ENCODE measurements at places on chromosomes 2 and 18.
A peak's percentile ranks its signal among the peaks of the same experiment; 100 is the strongest.

- no peak for DNase-seq
Measured at GRCh38 chr2:100643906-100644501, 81.2 kb downstream of the PDCL3 start.

DNA sequence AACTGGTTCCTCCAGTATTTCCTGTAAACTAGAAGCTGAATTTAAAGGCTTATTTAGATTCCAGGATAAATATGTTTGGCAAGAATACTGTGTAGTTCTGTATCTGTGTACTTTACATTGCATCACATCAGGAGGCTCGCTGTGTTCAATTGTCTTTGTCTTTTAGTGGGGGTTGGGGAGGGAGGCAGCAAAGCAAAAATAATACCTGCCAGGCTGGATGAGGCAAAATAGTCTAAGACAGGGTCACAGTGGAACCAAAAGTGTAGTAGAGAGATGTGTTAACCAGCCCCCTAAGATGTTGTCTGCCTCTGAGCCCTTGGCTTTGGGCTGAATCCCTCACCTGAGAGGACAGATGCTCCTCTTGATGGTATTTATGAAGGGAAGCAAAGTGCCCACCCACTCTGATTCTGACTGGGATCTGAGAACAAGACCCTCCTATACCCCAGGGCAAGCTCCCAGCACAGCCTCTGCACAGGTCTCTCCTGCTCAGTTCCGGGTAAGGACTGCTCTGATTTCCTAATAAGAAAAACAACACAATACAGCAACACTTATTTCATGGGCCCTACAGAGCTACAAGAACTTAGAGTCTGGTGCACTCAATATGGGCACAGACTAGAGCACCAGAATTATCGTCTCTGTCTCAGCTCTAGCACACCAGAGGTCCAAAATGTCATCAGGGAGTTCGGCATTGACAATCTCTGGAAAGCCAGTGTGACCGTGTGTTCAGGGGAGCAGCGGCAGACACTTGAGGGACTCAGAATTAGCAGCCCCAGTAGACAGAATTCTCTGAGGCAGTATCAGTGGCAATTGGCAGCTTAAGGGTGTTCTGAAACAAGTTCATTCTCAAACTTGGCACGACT, 7.2 kb upstream of the AFTPH start:
- DNase-seq = peak; percentile 18

DNA sequence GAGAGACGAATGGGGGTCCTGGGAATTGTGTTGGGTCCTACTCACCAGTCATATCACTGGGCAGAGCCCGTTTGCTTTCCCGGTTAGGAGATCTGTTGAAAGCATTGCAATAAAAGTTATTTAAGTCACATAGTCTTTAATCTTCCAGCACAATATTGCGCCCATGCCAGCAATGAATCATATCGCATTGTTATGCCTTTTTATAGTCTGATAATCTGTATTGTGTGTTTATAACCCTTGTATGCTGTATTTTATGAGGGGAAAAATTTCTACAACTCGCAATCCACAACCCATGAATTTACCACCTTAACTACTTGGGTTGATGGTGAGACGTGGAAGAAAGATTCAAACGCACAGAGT, 211.9 kb upstream of the SMIM21 start:
- no peak for DNase-seq

DNA sequence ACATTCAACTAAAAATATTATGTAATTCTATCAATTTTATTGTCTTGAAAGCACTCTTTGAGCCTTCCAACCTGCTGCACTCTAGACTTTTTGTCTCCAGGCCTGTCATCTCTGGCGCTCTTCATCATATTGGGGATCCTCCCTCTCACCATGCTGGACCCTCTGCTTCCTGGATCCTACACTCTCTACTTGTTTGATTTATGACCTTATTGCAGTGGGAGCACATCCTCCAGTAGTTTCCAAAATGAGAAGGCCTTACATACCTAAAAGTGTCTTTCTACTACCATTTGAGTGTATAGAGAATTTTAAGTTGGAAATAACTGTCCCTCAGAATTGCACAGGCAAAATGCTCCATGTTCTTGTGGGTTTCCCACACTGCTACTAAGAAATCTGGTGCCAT, 25.2 kb downstream of the PNO1 start:
- DNase-seq = no peak

DNA sequence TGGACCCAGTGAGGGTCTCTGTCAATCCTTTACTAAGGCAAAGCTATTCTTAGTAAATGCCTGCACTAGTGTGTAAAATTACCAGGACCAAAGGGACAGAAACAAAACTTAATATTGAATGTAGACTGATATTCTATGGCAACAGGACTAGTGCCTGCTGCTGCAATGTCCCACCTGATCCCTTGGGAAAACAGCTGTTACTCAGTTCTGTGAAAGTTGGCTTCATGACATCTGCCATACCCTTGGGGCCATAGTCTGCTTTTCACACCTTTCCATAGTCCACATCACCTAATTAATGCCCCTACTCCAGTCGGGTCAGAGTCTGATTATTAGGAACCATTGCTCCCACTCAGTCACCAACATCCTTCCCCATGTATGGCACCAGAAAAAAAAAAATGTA, 14.5 kb downstream of the DNAJC27 start:
- no peak for DNase-seq

GRCh38 chr2:233065954-233066470, 5.9 kb downstream of the INPP5D start:
- no peak for DNase-seq

GRCh38 chr2:750628-751027, 73.4 kb upstream of the TMEM18 start:
- DNase-seq = no peak

- DNase-seq = no peak
Measured at GRCh38 chr2:176956791-176957190, 255.8 kb upstream of the HNRNPA3 start.

Measured in trophoblast cell (in vitro differentiated cells and primary cell).